ENCODE measurements at places on chromosomes 7 and 10.

DNA sequence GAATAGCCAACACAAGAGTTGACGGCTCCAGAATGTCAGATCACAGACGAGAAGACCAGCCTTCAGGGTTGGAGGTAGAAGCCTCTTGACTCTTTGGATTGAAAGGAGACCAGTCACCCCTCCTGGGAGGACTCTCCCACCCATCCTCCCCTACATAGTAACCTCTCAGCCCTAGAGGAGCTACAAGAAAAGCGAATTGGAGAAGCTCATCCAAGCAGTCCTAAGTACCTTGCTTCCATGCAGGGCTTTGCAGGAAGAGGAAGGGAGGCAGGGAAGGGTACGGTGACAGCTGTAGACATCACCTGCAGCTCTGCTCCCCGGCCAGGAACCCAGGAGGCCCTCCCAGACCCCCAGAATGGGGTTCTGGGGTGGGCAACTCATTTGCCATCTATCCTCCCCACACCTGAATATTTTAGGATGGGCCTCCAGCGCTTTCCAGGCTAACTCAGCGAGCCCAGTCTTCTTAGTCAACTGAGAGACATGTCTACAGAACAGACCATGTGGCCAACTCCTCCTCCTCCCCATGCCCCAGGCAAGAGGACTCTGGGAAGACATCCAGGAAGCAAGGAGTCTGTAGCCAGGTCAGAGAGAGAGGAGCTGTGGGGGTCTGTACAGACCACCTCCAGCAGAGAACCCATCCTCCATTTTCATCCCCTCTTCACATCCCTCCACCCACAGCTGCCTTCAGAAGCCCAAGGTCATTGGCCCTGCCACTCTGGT is 55.6 kb upstream of the LBX1 start:
- H3K27ac ChIP-seq, result no peak overlapping the region
- no peak overlapping the region for H3K4me3 ChIP-seq
- DNase-seq, result no peak
- peaks cover 95% of the 10 kb centered on the region for H3K27me3 ChIP-seq
- H3K36me3 ChIP-seq, result no peaks in the 10 kb centered on the region

DNA sequence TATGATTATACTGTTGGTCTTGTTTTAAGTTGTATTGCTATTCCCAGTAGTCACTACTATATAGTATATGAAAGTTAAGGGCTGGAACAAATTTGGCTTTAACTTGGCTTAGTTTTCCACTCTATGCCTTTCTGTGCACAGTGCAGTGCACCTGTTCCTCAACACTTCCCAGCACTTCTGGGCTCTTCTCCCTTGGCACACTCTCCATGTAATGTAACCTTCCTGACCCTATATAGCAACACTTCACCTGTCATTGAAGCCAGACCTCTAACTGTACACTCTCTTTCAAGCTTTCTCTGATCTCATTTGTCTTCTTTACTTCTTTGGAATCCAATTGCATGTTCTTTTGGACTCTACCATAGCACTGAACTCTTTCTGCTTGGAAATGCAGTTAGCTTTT is 83.9 kb upstream of the SMIM30 start:
- DNase-seq, result no peak
- no peaks in the 10 kb centered on the region for H3K36me3 ChIP-seq
- H3K27me3 ChIP-seq, result no peaks in the 10 kb centered on the region
- no peak overlapping the region for H3K4me3 ChIP-seq
- no peaks in the 10 kb centered on the region for H3K4me1 ChIP-seq

- H3K27ac ChIP-seq, result no peak overlapping the region
- H3K36me3 ChIP-seq, result no peaks in the 10 kb centered on the region
- peaks cover 5% of the 10 kb centered on the region for H3K27me3 ChIP-seq
- peaks cover 19% of the 10 kb centered on the region for H3K4me1 ChIP-seq
These were observed 16.2 kb downstream of the SVIL start for GRCh38 chr10:29618341-29619171.

GRCh38 chr7:150444674-150445365 is 5.6 kb upstream of the GIMAP8 start:
- DNase-seq, result no peak
- H3K36me3 ChIP-seq, result peaks cover 5% of the 10 kb centered on the region
- peaks cover 23% of the 10 kb centered on the region for H3K4me1 ChIP-seq
- H3K27me3 ChIP-seq, result no peaks in the 10 kb centered on the region
- H3K27ac ChIP-seq, result peak overlapping the region; percentile 26
- H3K4me3 ChIP-seq, result no peak overlapping the region

DNA sequence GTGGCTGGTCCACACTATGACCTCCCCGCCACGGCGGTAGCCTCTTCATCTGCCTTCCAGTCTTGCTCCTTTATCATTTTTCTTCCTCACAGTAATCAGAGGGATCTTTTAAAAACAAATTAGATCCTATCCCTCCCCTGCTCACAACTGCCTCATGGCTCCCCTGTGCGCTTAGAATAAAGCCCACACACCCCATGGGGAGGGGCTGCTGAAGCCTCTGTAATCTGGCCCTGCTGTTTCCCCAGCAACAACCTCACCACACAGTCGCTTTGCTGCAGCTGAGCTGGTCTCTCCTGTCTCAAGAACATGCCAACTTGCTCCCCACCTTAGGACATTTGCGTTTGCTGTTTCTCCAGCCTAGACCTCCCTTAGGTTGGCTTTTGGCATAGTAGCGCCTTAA is 41.0 kb downstream of the SP8 start:
- no peak for DNase-seq
- no peak overlapping the region for H3K4me3 ChIP-seq
- no peak overlapping the region for H3K27ac ChIP-seq
- H3K4me1 ChIP-seq, result no peaks in the 10 kb centered on the region

DNA sequence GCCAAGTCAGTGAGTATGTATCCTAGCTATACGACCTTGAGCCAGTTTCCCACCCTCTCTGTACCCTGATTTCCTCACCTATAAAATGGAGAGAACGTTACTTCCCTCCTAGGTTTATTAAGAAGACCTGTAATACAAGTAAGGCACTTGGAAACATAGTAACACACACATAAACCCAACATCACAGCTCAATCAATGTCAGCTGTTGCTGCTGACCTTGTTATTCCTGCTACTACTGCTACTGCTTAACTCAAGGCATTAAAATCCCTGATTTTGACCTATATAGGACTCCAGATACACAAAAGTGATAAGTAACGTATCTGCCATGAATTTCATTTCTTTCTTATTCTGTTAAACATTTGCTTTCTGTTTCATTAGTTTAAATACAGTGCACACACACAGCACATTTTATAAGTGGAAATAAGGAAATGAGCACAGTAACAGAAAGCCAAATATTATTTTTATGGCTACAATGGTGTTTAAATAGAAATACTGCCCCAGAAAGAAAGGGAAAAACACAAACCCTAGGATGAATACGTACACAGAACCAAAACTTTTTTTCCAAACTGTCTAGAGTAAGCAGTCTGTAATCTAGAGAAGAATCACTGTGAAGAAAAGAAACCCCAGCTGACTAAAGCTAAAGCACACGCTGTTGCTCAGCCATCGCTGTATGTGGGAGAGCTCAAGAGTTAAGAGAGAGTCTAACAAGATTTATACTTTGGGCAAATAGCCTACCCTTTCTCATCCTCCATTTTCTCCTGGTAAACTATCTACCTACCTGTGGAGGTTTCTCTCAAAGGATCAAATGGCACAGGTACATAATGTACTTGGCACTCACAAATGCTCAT is 19.0 kb downstream of the NAPEPLD start:
- H3K27ac ChIP-seq, result no peak overlapping the region
- no peak for DNase-seq
- no peaks in the 10 kb centered on the region for H3K27me3 ChIP-seq
- peaks cover 7% of the 10 kb centered on the region for H3K4me1 ChIP-seq
- H3K4me3 ChIP-seq, result no peak overlapping the region

DNA sequence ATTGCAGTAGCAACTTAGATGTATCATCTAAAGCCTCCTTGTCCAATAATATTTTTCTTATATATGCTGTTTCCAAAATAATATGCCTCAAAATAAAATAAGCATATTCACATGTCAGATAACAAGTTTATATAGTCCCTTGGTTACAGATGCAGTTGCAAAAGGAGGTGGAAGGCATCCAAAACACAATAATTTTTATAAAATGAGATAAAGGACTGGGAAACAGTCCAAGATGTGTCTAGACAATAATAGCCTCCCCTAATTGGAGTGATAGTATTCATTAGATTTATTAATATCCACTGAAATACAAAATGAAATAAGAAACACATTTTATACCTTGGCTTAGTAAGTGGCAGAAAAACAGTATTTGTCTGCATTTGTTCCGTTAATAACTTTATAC is 30.3 kb downstream of the BCAP29 start:
- H3K27me3 ChIP-seq, result no peaks in the 10 kb centered on the region
- H3K4me3 ChIP-seq, result no peak overlapping the region
- H3K36me3 ChIP-seq, result peaks cover 6% of the 10 kb centered on the region

DNA sequence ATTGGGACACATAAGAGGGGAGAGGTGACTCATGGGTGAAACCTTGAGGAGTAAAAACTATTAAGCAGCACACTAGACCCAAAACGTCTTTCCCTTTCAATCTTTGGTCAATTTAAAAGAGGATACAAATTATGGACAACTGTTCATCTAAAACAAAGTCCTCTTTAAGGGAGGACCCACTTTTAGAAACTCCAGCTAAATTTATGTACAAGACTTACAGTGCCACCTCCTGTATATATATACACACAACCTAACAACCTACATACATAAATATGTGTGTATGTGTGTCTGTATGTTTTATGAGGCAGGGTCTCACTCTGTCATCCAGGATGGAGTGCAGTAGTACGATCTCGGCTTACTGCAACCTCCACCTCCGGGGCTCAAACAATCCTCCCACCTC is 18.1 kb upstream of the ZC3HAV1 start:
- no peak overlapping the region for H3K4me3 ChIP-seq
- H3K27ac ChIP-seq, result no peak overlapping the region
- H3K4me1 ChIP-seq, result peaks cover under 1% of the 10 kb centered on the region
- H3K36me3 ChIP-seq, result no peaks in the 10 kb centered on the region

DNA sequence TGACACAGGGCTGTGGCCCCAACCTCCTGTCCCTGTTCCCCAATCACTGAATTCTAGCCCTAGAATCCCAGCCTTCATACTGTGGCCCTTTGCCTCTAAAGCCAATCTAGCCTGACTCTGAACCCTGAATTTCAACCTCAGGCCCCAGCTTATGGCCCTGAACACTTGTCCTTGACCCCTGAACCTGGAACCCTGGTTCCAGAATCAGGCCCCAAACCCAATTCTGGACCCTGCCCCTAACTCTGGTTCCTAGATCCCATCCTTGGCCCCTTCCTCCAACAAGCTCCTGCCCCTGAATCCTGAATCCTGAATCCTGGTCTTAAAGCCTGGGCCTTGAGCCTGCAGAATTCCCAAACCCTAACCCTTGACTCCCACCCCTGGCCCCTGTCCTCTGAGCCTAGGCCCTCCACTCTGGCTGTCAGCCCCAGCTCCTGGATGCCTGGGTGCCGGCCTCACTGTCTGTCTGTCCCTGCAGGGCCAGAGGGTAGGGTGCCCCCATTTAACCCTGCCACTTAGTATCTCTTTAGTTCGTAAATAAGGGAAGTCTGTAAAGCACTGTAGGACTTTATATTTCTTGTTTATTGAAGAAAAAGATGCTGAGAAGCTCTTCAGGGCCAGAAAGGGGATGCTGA is 1.3 kb downstream of the INPP5A start:
- no peak for DNase-seq
- peaks cover 40% of the 10 kb centered on the region for H3K4me1 ChIP-seq
- H3K36me3 ChIP-seq, result peaks cover 14% of the 10 kb centered on the region
- H3K27me3 ChIP-seq, result peaks cover under 1% of the 10 kb centered on the region
- peak overlapping the region; percentile 92 for H3K4me3 ChIP-seq

- no peak overlapping the region for H3K4me3 ChIP-seq
- H3K27me3 ChIP-seq, result no peaks in the 10 kb centered on the region
- no peaks in the 10 kb centered on the region for H3K4me1 ChIP-seq
These were observed 728.0 kb downstream of the PARD3 start for GRCh38 chr10:34087095-34087418.

DNA sequence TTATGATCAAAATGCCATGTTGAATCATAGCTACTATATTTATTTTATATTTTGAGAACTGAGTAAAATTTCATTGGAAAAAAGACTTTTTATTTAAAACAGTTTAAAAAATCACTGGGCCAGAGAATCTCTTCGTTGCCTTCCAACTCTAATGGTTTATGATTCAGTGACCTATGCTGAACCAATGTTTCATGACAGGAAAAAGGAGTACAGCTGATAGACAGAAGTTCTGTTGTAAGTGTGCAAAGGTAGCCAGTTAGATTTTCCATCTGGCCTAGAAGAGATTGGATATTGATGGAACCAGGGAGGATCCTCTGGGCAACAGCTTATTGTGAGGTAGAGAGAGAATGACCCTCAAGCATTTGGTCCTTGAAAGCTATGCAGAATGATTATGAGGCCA is 745.8 kb downstream of the SUGCT start:
- no peak overlapping the region for H3K4me3 ChIP-seq
- no peaks in the 10 kb centered on the region for H3K36me3 ChIP-seq
- no peaks in the 10 kb centered on the region for H3K27me3 ChIP-seq
- H3K4me1 ChIP-seq, result no peaks in the 10 kb centered on the region
- no peak for DNase-seq

- H3K36me3 ChIP-seq, result peaks cover 34% of the 10 kb centered on the region
- peak overlapping the region; percentile 93 for H3K27ac ChIP-seq
- no peaks in the 10 kb centered on the region for H3K27me3 ChIP-seq
- peaks cover 27% of the 10 kb centered on the region for H3K4me1 ChIP-seq
These were observed 772 bp downstream of the PRDX3 start for GRCh38 chr10:119177708-119178371.

DNA sequence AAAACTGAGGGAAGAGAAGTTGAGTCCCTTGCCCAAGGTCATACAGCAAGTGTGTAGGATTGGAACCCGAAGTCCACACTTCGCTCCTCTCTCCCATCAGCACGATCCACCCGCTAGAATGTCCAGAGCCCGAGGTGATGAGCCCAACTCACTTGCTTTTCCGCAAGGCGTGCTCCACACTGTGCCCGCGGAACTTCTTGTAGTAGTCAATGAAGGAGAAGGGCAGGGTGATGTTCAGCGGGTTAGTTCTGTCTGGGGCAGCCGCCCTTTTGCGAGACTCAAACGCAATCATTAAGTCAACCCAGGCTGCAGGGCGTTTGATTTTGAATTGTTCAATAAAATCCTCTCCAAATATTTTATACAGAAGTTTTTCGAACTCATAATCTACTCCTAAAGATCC is 58.6 kb downstream of the PNLIPRP2 start:
- H3K4me3 ChIP-seq, result no peak overlapping the region
- H3K4me1 ChIP-seq, result peaks cover 2% of the 10 kb centered on the region
- DNase-seq, result no peak
- H3K27me3 ChIP-seq, result peaks cover 1% of the 10 kb centered on the region

GRCh38 chr7:126589068-126589684 is 663.6 kb downstream of the GRM8 start:
- no peak for DNase-seq
- no peaks in the 10 kb centered on the region for H3K36me3 ChIP-seq
- no peaks in the 10 kb centered on the region for H3K27me3 ChIP-seq
- no peaks in the 10 kb centered on the region for H3K4me1 ChIP-seq
- no peak overlapping the region for H3K27ac ChIP-seq

- peaks cover 5% of the 10 kb centered on the region for H3K4me1 ChIP-seq
- H3K27me3 ChIP-seq, result no peaks in the 10 kb centered on the region
- no peak overlapping the region for H3K4me3 ChIP-seq
- no peak overlapping the region for H3K27ac ChIP-seq
These were observed 10.9 kb downstream of the CDHR1 start for GRCh38 chr10:84205049-84205852.

- no peak overlapping the region for H3K4me3 ChIP-seq
- H3K4me1 ChIP-seq, result no peaks in the 10 kb centered on the region
- no peak overlapping the region for H3K27ac ChIP-seq
- peaks cover 23% of the 10 kb centered on the region for H3K27me3 ChIP-seq
- no peak for DNase-seq
- no peaks in the 10 kb centered on the region for H3K36me3 ChIP-seq
These were observed 60.0 kb upstream of the KLF14 start for GRCh38 chr7:130793855-130794618.

GRCh38 chr10:33307835-33308234 is 26.6 kb downstream of the NRP1 start:
- H3K4me3 ChIP-seq, result no peak overlapping the region
- no peak for DNase-seq
- no peaks in the 10 kb centered on the region for H3K4me1 ChIP-seq
- no peak overlapping the region for H3K27ac ChIP-seq
- no peaks in the 10 kb centered on the region for H3K36me3 ChIP-seq

Data from effector memory CD8-positive, alpha-beta T cell (primary cell).